Activated CD8-positive, alpha-beta memory T cell treated with anti-CD3 and anti-CD28 coated beads, Interleukin-2, amount 10 ng/mL, durations not matched to agents 7 days and 5 days (primary cell): ENCODE measurements at places on chromosomes 2 and 18.

DNA sequence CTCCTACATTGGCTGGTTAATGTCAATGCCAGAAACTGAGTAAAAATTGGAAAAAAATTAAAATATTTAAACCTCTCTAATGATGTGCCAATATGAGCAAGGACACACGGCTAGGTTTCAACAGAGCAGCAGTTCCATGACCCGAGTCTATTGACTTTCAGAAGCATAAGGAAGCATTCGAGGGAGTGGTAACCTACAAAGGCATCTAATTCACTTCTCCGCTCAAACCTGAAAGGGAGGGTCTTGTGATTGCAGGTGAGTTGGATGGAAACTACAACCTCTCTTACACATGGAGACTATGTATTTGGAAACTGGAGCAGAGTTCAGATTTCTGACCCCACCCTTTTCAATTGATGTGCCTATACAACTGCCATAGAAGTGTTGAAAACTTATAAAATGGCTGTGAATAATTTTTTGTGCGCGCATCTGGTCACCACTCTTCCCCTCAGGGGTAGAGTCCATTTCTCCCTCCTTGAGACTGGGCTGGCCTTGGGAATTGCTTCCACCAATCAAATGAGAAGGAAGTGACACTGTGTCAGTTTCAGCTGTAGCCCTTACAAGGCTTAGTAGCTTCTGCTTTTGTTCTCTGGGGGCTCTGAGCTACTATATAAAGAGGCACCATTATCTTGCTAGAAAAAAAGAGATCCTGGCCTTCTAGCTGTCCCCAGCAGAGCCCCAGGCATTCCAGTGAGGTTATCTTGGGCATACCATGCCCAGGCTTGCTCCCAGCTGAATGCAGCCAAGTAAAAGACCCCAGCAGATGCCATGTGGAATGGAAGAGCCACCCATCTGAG, 278.0 kb downstream of the EPHA4 start:
- no peak overlapping the region for H3K4me3 ChIP-seq
- H3K36me3 ChIP-seq = no peaks in the 10 kb centered on the region
- H3K4me1 ChIP-seq = no peaks in the 10 kb centered on the region
- H3K27ac ChIP-seq = no peak overlapping the region

DNA sequence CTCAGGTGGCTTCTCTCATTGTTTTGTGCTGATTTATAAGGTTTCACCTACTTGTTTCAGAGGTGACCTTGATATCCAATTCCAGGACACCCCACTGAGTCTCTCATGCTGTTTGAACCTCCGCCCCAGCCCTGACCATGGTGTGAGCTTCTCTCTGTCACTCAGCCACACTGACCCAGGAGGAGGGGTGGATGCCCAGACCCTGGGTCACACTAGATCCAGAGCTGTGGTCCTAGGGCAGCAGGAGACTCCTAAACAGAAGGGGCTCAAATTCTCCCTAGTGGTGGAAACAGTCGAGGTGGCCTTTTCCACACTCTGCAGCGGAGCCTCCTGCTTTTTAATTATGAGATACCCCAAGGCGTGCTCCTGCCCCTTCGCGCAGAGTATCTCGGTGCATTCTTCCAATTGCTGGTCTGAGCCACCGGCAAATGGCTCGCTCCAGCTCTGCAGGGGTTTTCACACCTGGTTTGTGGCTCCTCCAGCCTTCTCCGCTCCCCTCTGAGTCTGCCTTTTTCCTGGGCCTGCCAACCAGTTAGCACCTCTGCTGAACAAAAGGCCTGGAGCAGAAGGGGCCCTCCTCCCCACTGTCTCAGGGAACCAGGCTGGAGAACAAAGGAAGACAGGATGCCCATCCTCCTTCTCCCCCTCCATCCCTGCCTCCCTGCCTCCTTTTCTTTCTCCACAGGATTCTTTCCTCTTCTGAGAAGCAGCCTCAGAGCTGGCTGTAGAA, 147.3 kb upstream of the SPRED2 start:
- H3K36me3 ChIP-seq = no peaks in the 10 kb centered on the region
- no peak for DNase-seq
- no peak overlapping the region for H3K4me3 ChIP-seq
- H3K4me1 ChIP-seq = no peaks in the 10 kb centered on the region

DNA sequence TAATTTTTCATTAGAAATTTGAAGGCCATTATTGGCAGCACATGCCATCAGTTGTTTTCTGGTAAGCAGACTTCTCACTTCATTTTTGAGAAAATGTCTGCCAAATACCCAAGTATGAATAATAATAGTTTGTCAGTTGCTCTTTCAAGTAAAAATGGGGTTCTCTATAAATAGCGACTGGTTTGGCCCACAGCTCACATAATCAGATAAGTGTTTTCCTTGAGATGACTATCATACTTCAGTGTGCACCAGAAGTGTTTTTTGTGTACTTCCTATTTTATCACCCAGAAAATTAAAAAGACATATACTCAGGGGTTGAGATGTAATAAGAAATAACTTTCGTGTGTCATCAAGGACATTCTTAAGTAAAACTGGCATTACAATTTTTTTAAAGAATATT, 147.1 kb downstream of the PHLPP1 start:
- peaks cover 14% of the 10 kb centered on the region for H3K4me1 ChIP-seq
- H3K4me3 ChIP-seq = no peak overlapping the region
- no peak for DNase-seq
- H3K27ac ChIP-seq = peak overlapping the region; percentile 28

DNA sequence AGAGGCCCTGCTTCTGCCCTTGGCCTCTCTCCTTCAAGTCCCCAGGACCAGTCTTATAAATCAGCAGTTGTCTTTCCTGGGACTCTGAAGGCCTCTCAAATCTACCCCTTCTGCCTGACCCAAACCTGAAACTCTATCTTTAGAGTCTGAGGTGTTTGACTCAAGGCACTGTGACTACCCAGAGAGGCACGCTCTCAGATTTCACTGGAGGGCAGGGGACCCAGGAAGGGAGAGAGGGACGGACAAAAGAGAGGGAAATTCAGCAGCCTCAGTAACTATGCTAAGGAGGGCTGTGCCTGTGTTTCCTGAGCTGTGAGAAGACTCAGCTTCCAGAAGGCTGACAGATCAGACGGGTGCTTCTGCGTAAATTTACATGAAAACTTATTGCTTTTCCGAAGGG, 217.8 kb downstream of the HAUS1 start:
- no peak for DNase-seq
- H3K4me3 ChIP-seq = no peak overlapping the region
- no peaks in the 10 kb centered on the region for H3K4me1 ChIP-seq
- peaks cover 4% of the 10 kb centered on the region for H3K27me3 ChIP-seq
- H3K36me3 ChIP-seq = no peaks in the 10 kb centered on the region

GRCh38 chr2:40072442-40073232, 293.6 kb upstream of the THUMPD2 start:
- no peaks in the 10 kb centered on the region for H3K27me3 ChIP-seq
- no peaks in the 10 kb centered on the region for H3K4me1 ChIP-seq
- no peaks in the 10 kb centered on the region for H3K36me3 ChIP-seq
- H3K27ac ChIP-seq = no peak overlapping the region

- no peak for DNase-seq
- H3K4me1 ChIP-seq = no peaks in the 10 kb centered on the region
- H3K4me3 ChIP-seq = no peak overlapping the region
- no peaks in the 10 kb centered on the region for H3K27me3 ChIP-seq
Observed at GRCh38 chr18:25454270-25454659, 102.3 kb upstream of the ZNF521 start.

GRCh38 chr18:26304511-26304910, 78.3 kb downstream of the TAF4B start:
- peaks cover 3% of the 10 kb centered on the region for H3K36me3 ChIP-seq
- H3K27ac ChIP-seq = no peak overlapping the region

- H3K27me3 ChIP-seq = peaks cover 44% of the 10 kb centered on the region
- DNase-seq = no peak
- peaks cover 1% of the 10 kb centered on the region for H3K36me3 ChIP-seq
- no peak overlapping the region for H3K27ac ChIP-seq
- H3K4me3 ChIP-seq = no peak overlapping the region
- H3K4me1 ChIP-seq = no peaks in the 10 kb centered on the region
Observed at GRCh38 chr2:63642946-63643345, 54.2 kb downstream of the MDH1 start.

DNA sequence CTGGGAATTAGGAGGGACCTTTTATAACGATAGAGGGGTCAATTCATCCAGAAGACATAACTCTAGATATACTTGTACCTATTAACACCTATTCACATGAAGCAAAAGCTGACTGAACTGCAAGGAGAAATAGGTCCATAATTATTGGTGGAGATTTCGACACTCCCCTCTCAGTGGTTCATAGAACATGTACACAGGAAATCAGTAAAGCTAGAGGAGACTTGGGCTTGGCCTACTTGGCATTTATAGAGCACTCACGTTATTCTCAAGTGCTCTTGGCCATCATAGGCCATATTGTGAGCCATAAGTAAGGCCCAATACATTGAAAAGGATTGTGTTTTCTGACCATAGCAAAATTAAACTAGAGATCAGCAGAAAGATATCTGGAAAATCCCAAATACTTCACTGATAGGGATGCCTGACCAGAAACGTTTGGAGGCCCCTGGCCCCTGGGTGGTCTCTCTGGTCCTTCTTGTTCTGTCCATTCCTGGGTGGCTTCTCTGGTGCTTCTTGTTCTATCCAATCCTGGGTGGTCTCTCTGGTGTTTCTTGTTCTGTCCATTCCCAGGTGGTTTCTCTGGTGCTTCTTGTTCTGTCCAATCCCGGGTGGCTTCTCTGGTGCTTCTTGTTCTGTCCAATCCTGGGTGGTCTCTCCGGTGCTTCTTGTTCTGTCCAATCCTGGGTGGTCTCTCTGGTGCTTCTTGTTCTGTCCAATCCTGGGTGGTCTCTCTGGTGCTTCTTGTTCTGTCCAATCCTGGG, 49.0 kb downstream of the SNED1 start:
- no peak for DNase-seq
- H3K27me3 ChIP-seq = peaks cover 18% of the 10 kb centered on the region
- no peaks in the 10 kb centered on the region for H3K4me1 ChIP-seq
- no peak overlapping the region for H3K4me3 ChIP-seq

DNA sequence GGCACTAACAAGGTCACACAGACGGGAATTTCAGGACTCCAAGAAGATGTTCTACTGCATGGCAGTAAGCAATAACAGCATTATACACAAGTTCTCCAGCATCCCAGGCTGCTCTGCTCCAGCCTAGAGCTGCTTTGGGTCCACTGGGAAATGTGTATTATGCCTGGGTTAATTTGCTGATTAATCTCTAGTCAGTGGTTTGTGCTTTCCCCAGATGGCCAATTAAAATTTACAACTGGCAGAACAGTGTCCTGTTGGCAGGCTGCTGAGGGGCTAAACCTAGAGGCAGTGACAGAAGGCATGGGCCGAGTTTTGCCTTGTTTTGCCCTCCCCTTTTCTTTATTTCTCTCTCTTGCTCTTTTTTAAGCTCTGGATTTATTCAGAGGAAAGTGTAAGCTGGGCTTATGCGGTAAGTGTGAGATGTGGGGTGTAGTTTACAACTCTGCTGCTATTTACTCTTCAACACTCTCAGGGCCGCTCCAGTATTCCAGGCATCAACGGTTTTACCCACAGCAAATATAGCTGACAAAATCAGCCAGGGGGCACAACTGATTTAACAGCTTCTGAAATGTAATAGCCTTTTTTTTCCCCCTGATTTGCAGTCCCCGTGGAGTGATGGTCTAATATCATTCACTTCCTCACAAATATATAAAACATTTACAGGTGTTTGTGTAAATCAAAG, 348.0 kb downstream of the GPD2 start:
- no peaks in the 10 kb centered on the region for H3K36me3 ChIP-seq
- DNase-seq = no peak

DNA sequence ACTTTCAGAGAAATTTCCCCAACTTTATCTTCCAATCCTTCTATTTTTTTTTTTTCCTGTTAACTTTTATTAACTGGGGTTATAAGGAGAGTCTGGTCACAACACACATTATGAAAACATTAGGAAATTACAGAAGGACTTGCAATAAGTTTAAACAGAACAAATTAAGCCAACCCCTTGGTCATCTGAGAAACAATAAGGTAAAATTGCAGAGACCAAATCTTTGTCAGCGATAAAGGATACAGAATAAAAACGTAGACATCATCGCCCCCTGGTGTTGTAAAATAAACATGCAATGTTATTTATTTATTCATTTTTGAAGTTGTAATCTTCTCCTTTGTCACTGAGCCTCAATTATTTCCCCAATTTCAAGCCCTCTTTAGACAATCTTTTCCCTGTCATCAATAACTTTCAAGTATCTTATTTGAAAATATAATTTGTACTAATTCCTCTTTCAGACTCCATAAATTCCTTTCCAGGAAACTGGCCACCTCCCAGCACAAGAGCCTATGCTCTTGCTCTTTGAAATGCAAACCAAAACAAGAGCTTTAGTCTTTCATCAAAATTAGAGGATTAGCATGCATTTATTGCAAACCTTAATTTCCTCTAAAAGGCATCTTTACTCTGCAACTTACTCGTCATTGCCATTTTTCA, 19.5 kb downstream of the G6PC2 start:
- peaks cover 34% of the 10 kb centered on the region for H3K27me3 ChIP-seq
- H3K27ac ChIP-seq = no peak overlapping the region
- no peak for DNase-seq
- H3K4me1 ChIP-seq = peaks cover 8% of the 10 kb centered on the region

GRCh38 chr2:65878011-65878340, 445.6 kb upstream of the SPRED2 start:
- no peaks in the 10 kb centered on the region for H3K4me1 ChIP-seq
- no peak for DNase-seq
- H3K27ac ChIP-seq = no peak overlapping the region
- H3K27me3 ChIP-seq = no peaks in the 10 kb centered on the region
- no peaks in the 10 kb centered on the region for H3K36me3 ChIP-seq

- H3K36me3 ChIP-seq = peaks cover 1% of the 10 kb centered on the region
- no peak for DNase-seq
- H3K27me3 ChIP-seq = peaks cover 14% of the 10 kb centered on the region
- no peak overlapping the region for H3K27ac ChIP-seq
Observed at GRCh38 chr2:168462543-168463045, 6.5 kb downstream of the CERS6 start.

DNA sequence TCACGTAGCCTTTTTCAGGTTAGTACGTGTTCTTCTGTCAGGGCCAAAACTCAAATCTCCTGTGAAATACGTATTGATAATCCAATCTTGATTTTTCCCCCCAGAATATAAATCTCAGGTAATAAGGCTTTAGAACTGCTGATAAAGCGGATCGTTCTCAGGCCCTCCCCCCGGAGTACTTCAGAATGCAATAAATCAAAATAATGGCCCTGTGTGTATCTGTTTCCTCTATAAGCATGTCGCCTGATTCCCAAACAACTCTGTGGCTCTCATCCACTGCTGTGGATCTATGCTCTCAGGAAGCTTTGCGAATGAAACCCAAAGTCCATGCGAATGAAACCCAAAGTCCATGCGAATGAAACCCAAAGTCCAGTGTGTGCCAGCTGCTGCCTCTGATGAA, 49.4 kb downstream of the IMPA2 start:
- DNase-seq = peak; percentile 8
- H3K4me1 ChIP-seq = peaks cover 5% of the 10 kb centered on the region
- H3K27me3 ChIP-seq = no peaks in the 10 kb centered on the region
- no peaks in the 10 kb centered on the region for H3K36me3 ChIP-seq

DNA sequence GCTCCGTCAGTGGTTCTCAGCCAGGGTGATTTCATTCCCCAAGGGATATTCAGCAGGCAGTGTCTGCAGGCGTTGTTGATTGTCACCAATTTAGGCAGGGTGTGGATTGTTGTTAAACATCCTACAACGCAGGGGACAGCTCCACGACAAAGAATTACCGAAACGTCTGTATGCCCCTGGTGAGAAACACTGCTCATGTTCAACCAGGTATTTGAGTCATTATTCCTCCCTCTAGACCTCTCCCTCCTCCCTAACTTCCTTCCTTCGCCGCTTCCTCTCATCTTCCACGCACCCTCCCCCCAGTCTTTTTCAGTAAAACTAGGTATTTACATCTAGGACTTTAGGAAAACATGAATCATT, 50.8 kb downstream of the NCK2 start:
- DNase-seq = no peak
- H3K4me3 ChIP-seq = peak overlapping the region; percentile 68
- peaks cover 92% of the 10 kb centered on the region for H3K4me1 ChIP-seq
- H3K36me3 ChIP-seq = peaks cover 25% of the 10 kb centered on the region
- H3K27ac ChIP-seq = peak overlapping the region; percentile 98
- no peaks in the 10 kb centered on the region for H3K27me3 ChIP-seq
